ENCODE measurements at places on chromosomes 13 and 19. TPM values are rescaled to one million over a fixed set of nuclear protein-coding genes. Genes with fewer than 3 reads are reported as not detected.

TMEM272 gene
- total RNA-seq, result 1.9 TPM

ZNF836 gene
- total RNA-seq, result 48.2 TPM

RUBCNL gene
- total RNA-seq, result 3.4 TPM

ZNF730 gene
- 26.0 TPM for total RNA-seq

NANOS3 gene
- total RNA-seq, result 3.8 TPM

CYP4F22 gene
- total RNA-seq, result not detected

PSG7 gene
- total RNA-seq, result not detected

NUFIP1 gene
- 6.3 TPM for total RNA-seq

UBE2L5 gene
- total RNA-seq, result 0.63 TPM

TMEM150B gene
- total RNA-seq, result not detected

MEIOSIN gene
- not detected for total RNA-seq

DCAF15 gene
- total RNA-seq, result 19.1 TPM

SEMA6B gene
- 36.9 TPM for total RNA-seq

MED29 gene
- total RNA-seq, result 20.0 TPM

C13orf42 gene
- not detected for total RNA-seq

FGF9 gene
- total RNA-seq, result 10.3 TPM

OR10H3 gene
- not detected for total RNA-seq

CYP2F1 gene
- total RNA-seq, result not detected

LILRA2 gene
- total RNA-seq, result 0.31 TPM

PTGER1 gene
- not detected for total RNA-seq

ELAVL3 gene
- 198 TPM for total RNA-seq

SLC25A41 gene
- total RNA-seq, result 0.63 TPM

SHANK1 gene
- 49.1 TPM for total RNA-seq

KL gene
- 1.9 TPM for total RNA-seq

SLC25A42 gene
- 16.3 TPM for total RNA-seq

PCDH20 gene
- 5.3 TPM for total RNA-seq

IL27RA gene
- total RNA-seq, result 5.6 TPM

PSG6 gene
- not detected for total RNA-seq

RETN gene
- not detected for total RNA-seq

All from parietal lobe (tissue), 2 donors.